H54 (cell line): ENCODE measurements at places on chromosomes 7 and 10.

- DNase-seq: peak; percentile 94
Measured at GRCh38 chr10:77873536-77874380, 52.8 kb downstream of the DLG5 start.

- no peak for DNase-seq
Measured at GRCh38 chr7:93117327-93117726, 452 bp downstream of the SAMD9 start.

GRCh38 chr10:123585477-123586445 is 80.4 kb upstream of the GPR26 start:
- DNase-seq: no peak

GRCh38 chr7:122300211-122300932 is 4.2 kb downstream of the FEZF1 start:
- DNase-seq: no peak

GRCh38 chr10:32318476-32318896 is 28.5 kb downstream of the EPC1 start:
- no peak for DNase-seq

- DNase-seq: no peak
Measured at GRCh38 chr7:105724688-105725087, 143.4 kb upstream of the EFCAB10 start.
